Mesothelial cell of epicardium (in vitro differentiated cells): ENCODE measurements at places on chromosomes 3 and 15. TPM values are rescaled to one million over a fixed set of nuclear protein-coding genes. Genes with fewer than 3 reads are reported as not detected.

DNA sequence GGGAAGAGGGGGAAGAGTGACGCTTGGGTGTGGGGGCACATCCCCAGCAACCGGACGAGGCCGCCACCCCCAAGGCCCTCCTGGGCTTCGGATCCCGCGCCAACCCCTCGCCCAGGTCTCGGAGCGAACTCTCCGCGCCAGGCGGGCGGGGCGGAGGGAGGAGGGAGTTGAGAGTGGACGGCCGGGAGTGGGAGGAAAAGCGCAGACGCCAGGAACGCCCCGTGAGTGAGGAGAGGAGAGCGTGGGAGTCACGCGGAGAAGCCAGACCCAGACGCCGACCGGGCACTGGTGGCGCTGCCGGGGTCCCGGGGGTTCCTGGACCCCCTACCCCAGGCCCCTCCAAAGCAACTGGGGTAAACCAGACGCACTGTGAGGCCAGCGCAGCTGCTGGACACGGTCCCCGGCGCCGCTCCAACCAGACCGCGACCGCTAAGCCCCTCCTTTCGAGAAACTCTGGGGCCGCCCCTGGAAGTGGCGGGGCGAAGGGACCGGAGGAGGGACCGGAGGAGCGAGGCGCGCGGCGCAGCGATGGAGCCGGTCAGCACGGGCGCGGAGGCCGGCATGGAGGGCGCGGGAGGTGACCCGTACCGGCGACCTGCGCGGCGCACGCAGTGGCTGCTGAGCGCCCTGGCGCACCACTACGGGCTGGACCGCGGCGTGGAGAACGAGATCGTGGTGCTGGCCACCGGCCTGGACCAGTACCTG is at the start of gene EFCC1:
EFCC1 (plus strand) TSS at position 204 of the 705 bp plus-strand sequence; CDS start at position 529, 325 bp downstream.
- DNase-seq, result no peak

DNA sequence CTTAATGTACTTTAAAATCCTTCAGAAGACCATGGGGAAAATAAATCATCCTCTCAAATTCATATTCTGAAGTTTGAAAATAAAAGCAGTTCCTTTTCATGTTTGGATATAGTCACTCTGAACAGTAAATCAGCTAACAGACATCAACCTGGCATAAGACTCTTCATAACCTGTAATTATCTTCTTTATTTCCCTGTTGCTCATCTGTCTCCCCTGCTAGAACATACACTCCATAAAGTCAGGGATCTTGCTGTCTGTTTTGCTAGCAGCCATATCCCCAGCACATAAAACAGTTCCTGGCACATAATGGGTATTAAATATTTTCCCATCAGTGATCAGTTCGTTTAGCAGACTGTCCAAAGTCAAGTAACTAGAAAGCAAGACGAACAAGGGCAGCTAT is 11.2 kb downstream of the VGLL4 start:
- DNase-seq, result no peak

GRCh38 chr3:11610044-11610671 is 33.6 kb downstream of the VGLL4 start:
- no peak for DNase-seq

DNA sequence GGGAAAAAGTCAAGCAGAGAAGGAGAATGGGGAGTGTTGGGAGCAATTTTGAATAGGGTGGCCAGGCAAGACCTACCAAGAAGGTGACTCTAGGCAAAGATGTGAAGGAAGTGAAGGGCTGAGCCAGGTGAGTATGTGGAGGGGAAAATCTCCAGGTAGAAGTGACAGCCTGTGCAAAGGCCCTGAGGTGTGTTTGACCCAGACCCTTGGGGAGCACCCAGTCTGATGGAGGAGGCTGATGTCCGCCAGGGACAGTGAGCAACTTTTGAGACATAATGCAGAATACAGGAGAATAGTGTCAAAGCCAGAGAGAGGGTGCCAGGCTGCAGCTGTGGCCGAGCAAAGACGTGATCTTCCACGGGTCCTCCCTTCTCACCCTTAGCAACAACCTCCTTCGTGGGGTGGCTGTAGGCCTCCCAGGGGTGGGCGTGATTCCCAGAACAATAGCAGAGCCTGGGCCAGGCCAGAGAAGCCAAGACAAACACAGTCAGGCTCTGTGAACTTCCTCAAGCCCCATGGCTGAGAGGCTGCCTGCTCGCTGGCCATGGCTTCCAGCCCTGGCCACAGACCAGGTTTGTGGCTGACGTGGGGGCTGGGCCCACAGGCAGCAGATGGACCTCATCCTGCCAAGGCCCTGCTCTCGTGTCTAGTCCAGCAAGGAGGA is 58.1 kb downstream of the SLC6A6 start:
- no peak for DNase-seq

GRCh38 chr15:39376371-39376909 is 204.4 kb upstream of the THBS1 start:
- DNase-seq, result no peak

DNA sequence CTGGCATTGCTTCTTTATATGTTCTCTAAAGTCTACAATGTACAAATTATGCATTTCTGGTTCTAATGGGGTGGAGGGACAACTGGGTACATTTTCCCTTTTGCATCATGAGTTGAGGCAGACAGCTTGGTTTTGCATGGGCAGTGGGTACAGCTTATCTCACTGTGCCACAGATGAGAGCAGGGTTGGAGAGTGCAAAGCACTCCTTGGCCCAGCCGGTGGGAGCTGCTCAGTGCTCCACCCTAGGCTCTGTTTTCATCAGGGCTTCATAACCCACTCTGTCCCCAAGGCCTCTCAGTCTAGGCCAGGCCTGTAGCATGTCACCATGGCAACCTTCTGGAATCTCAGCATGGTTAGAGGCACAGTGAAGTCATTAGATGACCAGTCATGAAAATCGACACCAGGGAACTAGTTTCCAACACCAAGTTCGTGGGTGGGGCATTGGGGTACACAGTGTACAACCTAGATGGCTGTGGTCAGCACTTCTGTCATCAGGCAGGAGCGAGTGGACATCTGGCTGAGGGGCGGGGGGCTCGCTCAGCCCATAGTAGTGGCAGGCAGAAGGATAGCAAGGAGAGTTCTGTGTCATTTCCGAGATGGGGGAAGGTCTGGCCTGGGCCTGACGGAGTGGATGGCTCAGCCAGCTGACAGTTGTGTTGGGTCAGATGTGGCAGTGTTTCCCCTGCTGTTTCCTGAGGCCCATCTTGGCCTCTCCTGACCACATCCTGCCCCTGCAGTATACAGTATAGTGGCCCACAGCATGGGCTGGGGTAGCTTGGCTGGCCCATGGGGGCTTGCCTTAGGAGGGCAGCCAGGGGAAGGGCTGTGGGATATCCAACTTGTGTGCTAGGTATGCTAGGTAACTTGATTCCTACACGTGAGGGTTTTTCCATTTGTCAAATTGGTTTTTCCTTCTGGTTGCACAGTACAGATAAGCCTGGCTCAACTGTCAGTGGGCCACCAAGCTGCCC is 75.7 kb upstream of the PRR23C start:
- DNase-seq, result no peak

- DNase-seq, result no peak
These were observed 7.6 kb downstream of the B2M start for GRCh38 chr15:44718927-44719292.

DNA sequence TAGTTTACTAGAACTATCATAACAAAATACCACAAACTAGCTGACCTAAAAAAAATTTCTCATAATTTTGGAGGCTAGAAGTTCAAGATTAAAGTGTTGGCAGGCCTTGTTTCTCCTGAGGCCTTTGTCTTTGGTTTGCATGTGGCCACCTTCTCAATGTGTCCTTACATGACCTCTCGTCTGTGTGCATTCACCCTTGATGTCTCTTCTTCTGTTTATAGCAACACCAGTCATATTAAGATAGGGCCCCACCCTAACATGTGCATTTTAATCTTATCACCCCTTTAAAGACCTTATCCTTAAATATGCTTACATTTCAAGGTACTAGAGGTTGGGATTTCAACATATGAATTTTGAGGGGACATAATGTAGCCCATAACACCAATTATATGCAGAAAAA is 177.0 kb downstream of the ZBBX start:
- DNase-seq, result no peak

DNA sequence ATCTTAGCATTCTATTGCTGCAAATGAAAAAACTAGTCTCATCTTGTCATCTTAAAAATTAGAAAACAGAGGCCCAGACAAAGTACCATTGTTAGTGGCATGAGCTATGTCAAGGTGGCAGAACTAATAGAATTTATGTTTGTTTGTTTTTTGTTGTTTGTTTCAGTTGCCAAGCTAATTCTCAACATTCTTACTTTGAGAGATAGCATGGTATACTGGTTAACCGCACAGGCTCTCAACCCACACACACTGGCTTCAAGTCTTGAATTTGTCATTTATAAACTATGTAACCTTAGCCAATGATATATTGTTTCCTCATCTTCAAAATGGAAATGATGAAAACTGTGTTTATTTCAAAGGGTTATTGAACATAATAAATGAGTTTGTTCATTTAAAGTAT is 367.6 kb upstream of the PLSCR5 start:
- DNase-seq, result no peak

GRCh38 chr3:124469555-124469954 is 260.7 kb upstream of the UMPS start:
- DNase-seq, result no peak

DNA sequence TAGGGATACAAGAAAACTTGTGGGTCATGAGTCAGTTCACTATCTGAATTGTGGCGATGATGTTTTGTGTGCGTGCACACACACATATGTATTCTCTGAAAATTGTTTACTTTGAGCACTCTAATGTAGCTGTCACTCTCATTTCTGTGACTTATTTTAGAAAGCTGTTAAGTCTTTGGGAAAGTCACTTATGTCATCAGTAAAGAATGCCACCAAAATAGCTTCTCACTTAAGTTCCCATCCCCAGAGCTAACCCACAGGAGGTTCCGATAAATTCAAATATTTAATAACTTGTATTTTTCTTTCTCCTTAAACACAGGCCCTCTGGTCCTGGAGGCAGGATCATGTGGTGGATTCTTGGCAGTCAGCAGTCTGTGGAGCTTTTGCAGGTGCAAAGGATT is 138.3 kb downstream of the LRIG1 start:
- DNase-seq, result no peak

DNA sequence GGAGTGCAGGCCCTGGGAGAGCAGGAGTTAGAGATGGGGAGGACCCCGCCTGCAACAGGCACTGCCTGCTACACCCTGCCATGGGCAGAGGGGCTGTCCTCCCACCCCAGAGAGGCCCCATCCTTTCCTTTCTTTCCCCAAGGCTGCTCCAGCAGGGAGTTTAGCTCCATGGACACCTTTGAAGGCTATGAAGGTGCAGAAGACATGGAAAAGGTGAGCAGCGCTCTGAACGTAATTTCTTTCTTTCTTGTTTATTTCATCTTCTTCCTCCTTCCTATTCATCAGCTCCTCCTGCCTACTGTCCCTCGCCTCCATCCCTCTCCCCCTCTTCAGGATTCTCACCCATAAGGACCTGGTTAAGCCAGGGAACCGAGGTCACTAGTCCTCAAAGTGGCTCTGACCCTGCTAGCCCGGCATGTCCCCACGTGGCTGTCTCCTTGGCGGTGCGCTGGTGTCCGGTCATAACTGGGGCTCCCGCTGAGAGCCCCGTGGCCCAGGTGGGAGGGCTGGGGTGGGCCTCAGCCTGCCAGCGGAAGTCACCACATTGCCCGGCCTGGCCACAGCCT is 16.0 kb upstream of the ADIPOQ start:
- no peak for DNase-seq

GRCh38 chr3:122936986-122937385 is 90.6 kb downstream of the SEMA5B start:
- no peak for DNase-seq

GRCh38 chr3:187750006-187750512 is 4.8 kb upstream of the BCL6 start:
- DNase-seq, result peak; percentile 61

GRCh38 chr3:129553719-129554118 is 10.7 kb downstream of the H1-8 start:
- DNase-seq, result no peak

GRCh38 chr15:85583923-85584390 is 203.6 kb downstream of the AKAP13 start:
- DNase-seq, result no peak

- no peak for DNase-seq
These were observed 26.1 kb downstream of the GRK7 start for GRCh38 chr3:141789281-141789680.

GRCh38 chr3:115980709-115981108 is 357.4 kb downstream of the GAP43 start:
- no peak for DNase-seq

The GRM2 gene
- total RNA-seq, result 0.66 to 1.0 TPM (median 0.98 TPM) in 3 replicates

The OCA2 gene
- 1.0 to 2.0 TPM (median 1.5 TPM) in 3 replicates for total RNA-seq

The CRABP1 gene
- total RNA-seq, result 144 to 156 TPM (median 155 TPM) in 3 replicates

The DAZL gene
- total RNA-seq, result not detected in 3 replicates

The QTRT2 gene
- 29.1 to 35.2 TPM (median 32.3 TPM) in 3 replicates for total RNA-seq

The PIAS1 gene
- total RNA-seq, result 68.2 to 71.1 TPM (median 69.2 TPM) in 3 replicates

The SAMD7 gene
- total RNA-seq, result not detected in 3 replicates
